WERI-Rb-1 (cell line): ENCODE measurements at places on chromosomes 16 and 17.

GRCh38 chr17:49515196-49515770 lies 20.2 kb downstream of the NGFR start:
- peak; percentile 97 for DNase-seq

GRCh38 chr16:54577651-54578128 lies 291.1 kb upstream of the IRX3 start:
- no peak for DNase-seq

DNA sequence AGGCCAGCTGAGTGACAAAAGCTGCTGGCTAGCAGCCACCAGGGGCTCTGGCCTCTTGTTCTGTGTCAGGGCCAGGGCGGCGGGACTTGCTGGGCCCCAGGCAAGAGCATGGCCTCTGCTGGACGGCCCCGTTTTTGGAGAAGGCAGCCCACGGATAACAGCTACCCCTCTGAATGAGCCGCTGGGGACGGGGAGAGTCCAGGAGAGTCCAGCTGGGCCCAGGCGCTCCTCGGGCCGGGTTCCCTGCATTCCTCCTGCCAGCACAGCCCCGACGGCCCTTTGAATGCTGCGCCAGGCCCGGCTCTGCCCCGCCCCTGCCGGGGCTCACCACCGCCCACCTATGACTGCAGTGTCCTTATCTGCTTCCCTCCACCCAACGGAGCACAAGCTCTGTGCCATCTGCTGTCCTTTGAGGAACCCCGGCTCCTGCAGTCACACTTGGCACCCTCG lies 33.4 kb downstream of the SLC7A5 start:
- no peak for DNase-seq

- DNase-seq, result peak; percentile 45
Observed at GRCh38 chr17:76265624-76266243, 586 bp downstream of the UBALD2 start.

DNA sequence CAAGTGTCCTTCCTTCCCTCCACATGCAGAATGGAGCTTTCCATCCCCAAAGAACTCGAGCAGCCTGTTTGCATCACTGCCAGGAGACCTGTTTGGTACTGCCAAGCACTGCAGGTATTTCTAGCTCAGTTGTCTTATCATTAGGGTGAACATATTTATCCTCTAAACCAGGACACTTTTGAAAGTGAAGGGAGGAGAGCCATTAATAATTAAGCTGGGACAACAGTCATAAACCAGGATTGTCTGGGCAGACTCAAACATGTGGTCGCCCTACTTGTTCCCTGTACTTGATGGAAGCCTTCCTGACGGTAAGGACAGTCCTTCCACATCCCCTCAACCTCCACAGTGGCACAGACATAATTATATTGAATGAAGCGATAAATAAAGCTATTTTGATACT lies 67.4 kb downstream of the PRKCA start:
- DNase-seq, result no peak

- DNase-seq, result peak; percentile 52
Observed at GRCh38 chr16:58634265-58634802, 4.7 kb upstream of the CNOT1 start.

DNA sequence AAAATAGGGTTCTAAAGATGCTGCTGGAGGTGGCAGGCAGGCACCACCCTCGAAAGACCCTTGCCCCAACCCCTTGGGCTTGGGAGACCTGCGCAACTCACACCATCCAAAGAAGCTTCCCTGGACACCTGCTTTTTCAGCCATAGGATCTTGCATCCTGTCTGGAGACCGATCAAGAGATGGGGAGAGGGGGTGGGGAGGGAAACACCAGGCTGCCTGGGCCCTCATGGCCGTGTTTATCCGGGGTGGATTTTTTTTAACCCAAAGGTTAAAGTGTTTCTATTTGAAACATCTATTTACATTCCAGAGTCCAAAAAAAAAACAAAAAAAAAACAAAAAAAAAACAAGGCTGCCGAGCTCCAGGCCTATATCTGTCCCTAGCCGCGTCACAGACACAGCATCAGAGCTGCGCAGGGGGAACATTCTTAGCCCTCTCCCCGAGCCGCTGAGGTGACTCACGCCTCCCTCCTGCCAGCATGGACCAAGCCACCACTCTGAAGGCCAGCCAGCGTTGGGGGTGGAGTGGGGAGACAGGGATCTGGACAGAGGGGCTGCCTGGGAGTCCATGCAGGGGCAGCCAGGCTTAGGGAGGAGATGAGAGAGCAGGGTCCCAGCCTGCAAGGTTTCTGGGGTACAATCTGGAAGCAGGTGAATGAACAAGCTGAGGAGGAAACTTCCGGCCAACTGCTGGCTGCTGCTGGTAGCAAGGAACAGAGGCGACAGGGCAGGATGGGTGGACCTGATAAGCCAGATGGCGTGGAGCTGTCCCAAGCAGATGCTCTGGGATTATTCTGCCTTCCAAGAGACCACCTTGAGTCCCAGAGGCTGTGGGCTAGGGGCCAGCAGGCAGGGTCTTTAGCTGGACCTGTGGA lies 14.8 kb downstream of the HDAC5 start:
- DNase-seq, result peak; percentile 86

DNA sequence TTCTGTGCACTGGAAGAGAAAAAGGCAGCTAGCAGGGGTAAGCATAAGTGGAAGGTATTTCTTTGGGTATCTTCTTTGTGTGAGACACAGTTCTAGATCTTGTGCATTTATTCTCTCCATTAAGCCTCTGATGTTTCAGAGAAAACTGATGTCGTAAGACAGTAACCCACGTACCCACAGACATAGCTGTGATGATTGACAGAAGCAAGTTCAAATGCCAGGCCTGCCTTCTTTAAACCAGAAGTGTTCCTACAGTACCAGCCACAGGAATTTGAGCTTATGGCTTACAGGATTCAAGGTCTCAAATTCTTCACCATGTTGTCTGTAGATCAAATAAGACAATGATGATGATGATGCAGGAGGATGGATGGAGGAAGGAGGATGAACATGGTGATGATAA lies 161.4 kb upstream of the KCNJ16 start:
- no peak for DNase-seq

DNA sequence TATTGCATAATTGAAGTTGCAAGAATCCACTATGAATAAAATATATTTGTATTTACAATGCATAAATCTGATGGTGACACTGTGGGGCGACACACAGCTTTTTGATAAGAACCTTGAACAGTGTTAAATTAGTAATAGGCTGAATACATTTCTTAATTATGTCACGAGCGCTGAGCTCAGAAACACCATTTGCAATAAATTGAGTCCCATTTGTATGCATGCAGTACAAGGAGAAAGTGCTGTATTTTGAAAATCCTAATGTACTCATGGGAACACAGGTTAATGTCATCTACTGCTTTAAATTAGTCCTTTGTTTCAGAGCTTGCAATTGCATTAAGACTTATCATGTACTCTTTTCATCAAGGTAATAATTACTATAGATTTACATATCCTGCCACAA lies 579.5 kb downstream of the RBFOX1 start:
- no peak for DNase-seq

- DNase-seq, result no peak
Observed at GRCh38 chr17:35692512-35693210, 38.8 kb upstream of the RASL10B start.

- DNase-seq, result no peak
Observed at GRCh38 chr16:68792465-68793324, 50.6 kb upstream of the TANGO6 start.

DNA sequence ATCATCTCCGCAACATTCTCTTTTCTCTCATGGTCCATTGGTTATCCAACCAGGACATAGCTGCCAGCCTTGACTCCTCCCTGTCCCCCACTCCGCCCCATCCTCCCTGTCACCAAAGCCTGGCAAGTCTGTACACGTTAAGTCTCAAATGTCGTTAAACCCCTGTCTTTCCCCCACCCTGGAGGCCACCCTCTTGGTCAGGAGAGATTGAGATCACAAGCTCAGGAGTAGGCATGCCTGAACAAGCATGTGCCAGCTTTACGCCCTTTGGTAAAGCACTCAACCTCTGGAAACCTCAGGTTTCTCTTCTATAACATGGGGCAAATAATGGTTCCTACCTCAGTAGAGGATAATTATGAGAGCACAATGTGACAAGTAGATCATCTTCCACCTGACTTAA lies 38.1 kb upstream of the CCL1 start:
- DNase-seq, result peak; percentile 83

DNA sequence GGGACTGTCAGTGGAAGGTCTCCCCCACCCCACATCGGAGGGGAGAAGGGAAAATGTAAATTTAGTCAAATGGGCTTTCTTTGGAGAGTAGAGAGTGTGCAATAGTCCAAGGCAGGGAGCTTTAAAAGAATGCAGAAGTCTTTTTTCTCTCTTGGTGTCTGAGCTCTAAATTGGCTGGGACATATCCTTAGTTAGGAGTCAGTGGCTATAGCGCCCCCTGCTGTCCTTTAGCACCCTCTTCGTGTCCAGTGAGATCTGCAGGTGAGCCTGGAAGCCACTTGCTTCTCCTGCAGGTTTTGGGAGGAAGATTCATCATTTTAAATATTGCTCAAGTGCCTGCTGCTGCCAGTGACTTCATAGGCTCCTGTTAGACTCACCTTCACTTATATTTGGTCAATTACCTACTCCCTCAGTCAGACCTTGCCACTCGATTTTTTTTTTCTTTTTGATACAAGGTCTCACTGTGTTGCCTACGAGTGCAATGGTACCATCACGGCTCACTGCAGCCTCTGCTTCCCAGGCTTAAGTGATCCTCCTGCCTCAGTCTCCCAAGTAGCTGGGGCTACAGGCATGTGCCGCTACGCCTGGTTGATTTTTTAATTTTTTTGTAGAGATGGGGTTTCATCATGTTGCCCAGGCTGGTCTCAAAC lies 174.8 kb downstream of the PRKCB start:
- peak; percentile 71 for DNase-seq

GRCh38 chr17:5035315-5035714 lies at the start of gene SLC52A1:
TSS of gene SLC52A1 (minus strand) at chr17:5035426. CDS start at chr17:5034606, 820 bp downstream.
- no peak for DNase-seq

- no peak for DNase-seq
Observed at GRCh38 chr16:85129876-85130704, 17.8 kb upstream of the CIBAR2 start.

GRCh38 chr17:77323413-77324171 lies 182.8 kb downstream of the SEC14L1 start:
- peak; percentile 11 for DNase-seq

DNA sequence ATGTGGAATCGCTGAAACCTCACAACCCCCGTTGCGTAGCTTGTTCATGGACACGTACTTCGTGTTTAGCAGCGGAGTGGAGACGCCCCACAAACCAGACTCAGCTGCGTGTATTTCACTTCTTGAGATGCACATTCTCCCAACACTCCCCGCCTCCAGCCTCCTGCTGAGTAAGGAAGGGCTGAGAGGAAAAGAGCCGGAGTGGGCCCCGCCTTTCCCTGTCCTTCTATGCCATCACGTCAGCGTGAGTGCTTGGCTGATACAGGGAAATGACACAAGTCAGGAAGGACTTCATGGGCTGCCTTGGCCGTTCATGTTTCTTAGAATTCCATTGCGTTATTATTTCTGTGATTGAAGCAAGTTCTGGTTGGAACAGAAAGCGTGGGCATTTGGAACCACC lies 68.6 kb upstream of the CBX4 start:
- no peak for DNase-seq

- no peak for DNase-seq
Observed at GRCh38 chr16:82650804-82651203, 24.0 kb downstream of the CDH13 start.

DNA sequence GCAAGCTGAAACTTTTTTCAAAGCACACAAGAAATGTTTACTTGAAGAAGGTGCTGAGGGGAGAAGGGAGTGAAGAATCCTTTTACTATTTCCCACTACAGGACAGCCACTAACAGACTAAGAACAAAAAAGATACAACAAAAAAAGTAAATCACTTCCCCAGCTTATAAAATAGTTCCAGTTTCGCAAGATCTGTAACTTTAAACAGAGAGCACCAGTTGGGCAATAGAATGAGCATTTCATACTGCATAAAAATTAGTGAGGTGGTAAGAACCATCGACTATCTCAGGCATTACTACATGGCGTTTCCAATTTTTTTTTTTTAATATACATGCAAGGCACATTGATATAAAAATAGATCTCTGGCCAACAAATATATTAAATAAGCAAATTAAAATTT lies 11.1 kb downstream of the CRYBA1 start:
- no peak for DNase-seq

GRCh38 chr16:51707666-51708065 lies 556.6 kb upstream of the SALL1 start:
- DNase-seq, result no peak

GRCh38 chr17:16423226-16423872 lies 8.0 kb downstream of the TRPV2 start:
- peak; percentile 4 for DNase-seq

DNA sequence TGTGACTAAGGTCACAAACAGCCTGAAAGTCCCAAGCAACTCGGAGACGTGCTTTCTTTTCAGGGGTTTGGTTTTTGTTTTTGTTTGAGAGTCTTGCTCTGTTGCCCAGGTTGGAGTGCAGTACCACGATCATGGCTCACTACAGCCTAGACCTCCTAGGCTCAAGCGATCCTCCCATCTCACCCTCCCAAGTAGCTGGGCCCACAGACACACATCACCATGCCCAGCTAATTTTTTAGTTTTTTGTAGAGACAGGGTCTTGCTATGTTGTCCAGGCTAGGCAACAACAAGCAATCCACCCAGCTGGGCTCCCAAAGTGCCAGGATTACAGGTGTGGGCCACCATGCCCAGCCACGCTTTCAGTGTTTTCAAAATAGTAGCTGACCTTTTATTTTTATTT lies 19.8 kb upstream of the GGA2 start:
- no peak for DNase-seq

DNA sequence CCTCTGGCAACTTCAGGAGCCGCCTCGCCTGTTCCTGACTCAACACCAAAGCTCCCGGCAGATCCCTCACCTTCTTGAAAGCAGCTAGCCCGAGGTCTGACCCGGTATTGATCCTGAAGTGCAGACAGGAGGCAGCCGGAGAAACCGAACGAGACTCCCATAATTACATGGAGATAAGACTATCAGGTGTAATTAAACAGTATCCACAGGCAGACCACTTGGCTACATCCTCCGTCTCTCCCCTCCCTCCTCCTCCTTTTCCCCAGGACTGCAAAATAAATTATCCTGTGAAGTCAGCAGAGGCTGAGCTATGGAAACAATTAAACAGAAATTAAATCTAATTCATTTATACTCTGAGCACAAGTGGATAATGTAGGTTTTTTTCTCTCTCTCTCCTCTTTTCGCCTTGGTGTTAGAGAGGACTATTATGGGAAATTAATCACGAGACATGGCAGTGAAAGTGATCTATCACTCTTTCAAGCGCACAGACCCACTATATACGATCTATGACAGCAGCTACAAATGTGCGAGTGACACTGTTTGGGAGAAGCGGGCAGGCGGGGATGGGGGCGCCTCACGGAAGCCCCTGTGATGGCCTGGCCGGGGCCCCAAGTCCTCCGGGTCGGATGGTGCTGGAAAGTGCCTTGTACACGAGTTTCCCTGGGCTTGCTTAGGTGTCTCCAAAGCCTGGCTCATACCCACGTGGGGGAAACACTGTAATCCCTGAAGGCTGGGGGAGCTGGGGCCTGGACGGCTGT lies 92.8 kb downstream of the RBFOX3 start:
- peak; percentile 74 for DNase-seq

- peak; percentile 87 for DNase-seq
Observed at GRCh38 chr17:80866050-80866793, 125.4 kb upstream of the CHMP6 start.

DNA sequence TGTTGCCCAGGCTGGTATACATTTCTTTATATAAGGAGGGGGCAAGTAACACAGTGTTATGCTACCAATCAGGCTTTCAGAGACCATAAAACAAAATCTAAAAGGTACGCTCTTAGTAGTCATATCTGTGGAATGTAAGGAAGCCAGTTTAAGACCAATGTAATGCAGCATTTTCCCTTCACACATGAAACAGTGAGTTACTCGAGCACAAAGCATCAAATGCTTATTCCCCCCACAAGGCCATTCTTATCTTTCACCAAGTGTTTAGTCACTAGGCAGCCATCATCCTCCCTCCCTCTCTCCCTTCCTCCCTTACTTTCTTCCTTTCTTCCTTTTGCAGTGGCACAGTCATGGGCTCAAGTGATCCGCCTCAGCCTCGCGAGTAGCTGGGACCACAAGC lies 12.8 kb downstream of the HMOX2 start:
- no peak for DNase-seq
